ENCODE measurements at places on chromosomes 2 and 18.
A peak's percentile ranks its signal among the peaks of the same experiment; 100 is the strongest.

- no peak for DNase-seq
Observed at GRCh38 chr2:98334439-98335078, 11.7 kb upstream of the CNGA3 start.

DNA sequence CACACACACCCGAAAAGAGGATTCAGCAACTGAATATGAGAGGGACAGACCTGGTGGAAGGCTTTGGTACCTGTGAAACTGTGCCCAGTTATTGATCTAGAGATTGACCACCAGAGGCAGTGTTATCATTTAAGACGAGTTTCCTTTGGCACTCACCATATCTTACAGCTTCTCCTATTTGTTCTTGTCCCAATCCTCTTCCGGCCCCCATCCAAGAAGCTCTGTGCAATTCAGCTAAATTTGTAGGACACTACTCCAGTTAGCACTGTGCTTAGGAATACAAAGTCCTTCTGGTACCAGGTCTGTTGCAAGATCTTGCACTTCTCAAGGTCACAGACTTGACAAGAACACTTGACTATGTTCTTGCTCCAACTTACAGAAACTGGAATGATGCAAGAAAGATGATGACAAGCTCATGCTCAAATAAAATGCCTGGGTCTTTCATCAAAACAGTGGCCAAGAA is 177.7 kb downstream of the TMEM247 start:
- DNase-seq, result no peak

GRCh38 chr2:121721926-121722325 is 14.7 kb downstream of the NIFK start:
- no peak for DNase-seq

DNA sequence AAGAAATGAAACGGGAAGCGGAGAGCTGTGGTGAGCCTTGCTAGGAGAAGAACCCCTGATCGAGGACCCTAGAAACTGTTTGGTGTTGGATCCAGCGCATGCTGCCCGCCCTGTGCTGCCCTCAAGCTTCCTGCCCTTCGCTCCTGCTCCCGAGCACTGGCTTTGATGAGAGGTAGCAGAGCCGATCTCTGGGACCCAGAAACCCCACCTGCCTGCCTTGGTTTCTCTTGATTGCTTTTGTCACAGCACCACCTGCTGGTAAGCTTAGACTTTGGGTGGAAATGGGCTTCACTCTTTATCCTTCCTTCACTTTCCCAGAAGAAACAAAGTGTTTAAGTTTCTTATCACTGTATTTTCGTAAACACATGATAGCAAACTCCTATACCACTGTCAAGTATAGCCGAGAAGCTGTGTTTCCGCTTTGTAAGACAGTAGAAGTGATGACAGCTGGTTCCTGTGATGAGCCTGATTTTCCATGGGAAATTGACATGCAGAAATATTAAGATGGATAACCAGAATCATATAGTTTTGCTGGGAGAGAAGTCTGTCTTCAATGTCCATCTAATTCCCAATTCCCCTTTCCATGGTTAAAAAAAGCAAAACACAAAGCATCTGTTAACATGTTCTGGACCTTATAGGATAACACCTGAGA is 267.4 kb downstream of the PHLPP1 start:
- DNase-seq, result no peak

DNA sequence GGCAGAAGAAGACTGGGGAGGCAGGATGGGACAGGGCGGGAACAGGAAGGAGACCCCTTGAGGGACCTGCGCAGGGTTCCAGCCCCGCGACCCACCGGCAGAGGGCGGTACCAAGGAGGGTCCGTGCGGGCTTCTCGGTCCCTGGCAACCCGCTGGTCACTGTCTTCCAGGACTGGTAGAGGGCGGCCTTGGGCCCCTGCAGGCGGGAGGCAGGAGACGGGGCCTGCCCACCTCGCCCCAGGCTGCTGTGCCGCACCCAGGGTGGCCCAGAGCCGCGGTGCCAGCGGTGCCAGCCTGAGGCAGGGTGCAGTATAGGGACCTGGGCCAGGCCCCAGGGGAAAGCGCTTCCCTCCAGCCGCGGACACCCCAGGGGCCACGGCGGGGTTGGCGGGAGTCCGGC is 34.5 kb downstream of the NEURL3 start:
- DNase-seq, result peak; percentile 15

GRCh38 chr2:80469428-80469827 is 164.9 kb upstream of the LRRTM1 start:
- DNase-seq, result no peak

DNA sequence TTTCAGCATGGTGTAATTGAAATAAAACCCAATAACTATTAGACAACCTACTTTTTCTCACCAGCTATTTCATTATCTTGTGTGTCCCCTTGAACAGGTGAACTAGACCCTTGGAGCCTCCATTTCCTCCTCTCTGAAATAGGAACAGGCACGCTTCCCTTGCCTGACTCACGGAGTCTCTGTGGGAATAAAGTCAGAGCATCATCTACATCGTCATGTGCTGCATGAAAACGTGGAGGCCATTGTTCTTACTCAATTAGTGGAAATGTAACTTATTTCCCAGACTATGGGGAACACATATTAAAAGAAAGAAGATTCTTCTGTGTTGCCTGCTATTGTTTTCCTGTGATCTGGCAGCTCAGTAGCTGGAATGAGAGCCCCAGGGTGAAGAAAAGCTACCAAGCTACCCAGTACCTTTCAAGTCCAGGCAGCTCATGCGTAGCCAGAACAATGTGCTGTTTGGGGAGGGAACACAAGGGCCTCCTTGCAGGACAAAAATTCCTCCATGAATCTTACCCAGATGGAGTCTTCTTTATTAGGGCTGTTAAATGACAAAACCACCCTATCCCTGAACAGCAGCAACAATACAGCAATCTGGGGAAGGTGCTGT is 59.8 kb downstream of the SOX11 start:
- DNase-seq, result no peak

DNA sequence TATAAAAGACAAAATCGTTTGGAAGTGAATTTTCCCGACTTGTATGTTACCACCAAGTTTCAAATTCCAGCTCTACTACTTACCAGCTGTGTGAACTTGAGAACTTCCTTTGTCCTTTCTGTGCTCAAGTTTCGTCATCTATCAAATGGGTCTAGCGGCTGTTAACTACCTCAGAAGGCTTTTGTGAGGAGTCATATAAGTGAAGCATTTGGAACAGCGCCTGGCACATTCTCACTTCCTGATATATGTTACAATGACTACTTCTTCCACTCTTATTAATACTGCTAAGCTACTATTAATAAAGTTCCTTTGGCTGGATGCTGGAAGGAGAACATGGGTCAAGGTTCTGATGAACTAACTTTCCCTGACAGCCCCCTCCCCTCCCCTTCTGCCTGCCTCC is 104.5 kb downstream of the MEIS1 start:
- no peak for DNase-seq

DNA sequence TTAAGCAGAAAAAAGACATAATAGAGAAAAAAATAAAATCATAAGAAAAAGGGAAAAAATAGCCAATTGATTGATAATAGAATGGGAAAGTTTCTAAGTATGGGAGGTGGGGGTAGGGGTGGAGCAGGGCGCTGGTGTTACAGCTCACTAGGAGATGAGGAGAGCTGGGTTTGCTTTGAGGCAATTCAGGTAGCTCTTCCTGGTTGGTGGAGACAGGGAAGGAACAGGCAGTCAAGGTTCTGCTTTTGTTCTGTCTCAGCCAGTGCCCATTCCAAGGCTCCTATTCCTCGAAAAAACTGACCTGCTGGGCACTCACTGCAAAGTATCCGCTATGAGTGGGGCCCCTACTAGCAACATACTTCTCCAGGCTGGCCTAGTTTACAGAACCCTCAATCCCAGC is 1.7 kb upstream of the CNNM4 start:
- DNase-seq, result no peak

DNA sequence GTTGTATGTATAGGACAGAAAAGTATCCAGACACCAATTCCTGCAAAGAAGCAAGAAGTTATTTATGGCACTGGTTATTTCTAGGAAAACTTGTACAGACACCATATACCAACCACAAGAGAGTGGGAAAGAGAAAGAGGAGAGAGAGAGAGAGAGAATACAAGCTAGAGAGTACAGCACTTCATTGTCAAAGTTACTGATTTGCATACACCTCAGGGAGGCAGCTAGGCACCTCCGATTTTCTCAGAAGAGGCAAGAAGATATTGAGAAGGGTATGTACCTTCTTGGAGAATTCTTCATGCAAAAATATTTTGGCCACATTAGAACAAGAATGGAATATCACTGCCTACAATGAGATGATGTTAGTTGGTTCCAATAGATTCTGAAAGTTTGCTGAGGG is 333.9 kb upstream of the PIK3C3 start:
- DNase-seq, result no peak

DNA sequence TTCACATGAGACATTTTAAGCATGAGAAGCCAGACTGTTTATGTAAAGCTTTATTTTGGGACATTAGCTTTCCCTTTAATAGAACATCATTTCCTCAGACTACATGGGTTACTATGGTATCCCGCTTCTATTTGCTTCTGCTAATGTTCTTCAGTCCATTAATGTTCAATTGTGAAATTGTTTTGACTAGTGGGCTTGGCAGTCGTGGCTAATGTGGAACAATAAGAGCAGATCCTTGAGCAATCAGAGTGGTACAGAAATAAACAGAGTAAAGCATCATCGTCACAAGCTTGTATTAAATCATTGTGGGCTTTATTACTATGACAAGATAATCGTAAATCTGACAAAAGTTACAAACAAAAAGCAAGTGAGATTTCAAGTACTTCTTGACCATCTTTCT is 60.2 kb downstream of the PDE1A start:
- DNase-seq, result no peak

- DNase-seq, result no peak
Observed at GRCh38 chr2:22209545-22209944, 1085.8 kb downstream of the TDRD15 start.

GRCh38 chr2:5507367-5507766 is 184.8 kb upstream of the SOX11 start:
- no peak for DNase-seq

GRCh38 chr18:78525366-78526111 is 454.1 kb upstream of the SALL3 start:
- no peak for DNase-seq

DNA sequence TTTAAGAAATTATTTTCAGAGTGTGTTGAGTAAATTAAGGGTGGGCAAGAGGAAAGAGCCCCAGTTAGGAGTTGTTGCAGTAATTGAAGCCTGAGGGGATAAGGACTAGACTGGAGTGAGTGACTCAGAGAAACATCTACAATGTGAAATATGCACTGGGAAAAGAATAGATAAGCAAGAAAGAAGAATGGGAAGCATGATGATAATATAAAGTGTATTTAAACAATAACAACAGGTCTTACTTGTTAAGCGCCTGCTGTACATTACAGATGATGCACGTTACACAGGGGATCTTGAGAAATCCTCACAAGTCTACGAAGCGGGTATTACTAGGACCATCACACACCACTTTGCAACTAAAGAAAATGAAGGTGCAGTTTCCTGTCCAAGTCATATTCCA is 73.6 kb upstream of the STK17B start:
- DNase-seq, result no peak

DNA sequence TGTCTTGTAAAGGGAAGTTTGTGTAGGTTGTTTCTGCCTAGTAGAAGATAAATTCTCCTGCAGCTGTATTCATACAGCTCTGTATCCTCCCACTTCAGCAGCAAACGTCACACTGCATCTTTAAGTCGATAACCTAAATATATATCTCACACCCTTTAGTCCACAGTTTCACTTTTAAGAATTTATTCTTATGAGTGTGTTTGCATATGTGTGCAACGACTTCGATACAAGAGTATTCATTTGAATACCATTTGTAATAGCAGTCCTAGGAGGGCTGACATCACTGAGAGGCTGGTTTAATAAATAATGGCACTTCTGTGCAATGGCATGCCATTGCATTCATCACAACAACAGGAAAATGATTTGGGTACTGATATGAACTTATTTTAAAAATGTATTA is 63.8 kb upstream of the MSH6 start:
- no peak for DNase-seq

- DNase-seq, result no peak
Observed at GRCh38 chr2:10057231-10058107, 14.1 kb downstream of the KLF11 start.

DNA sequence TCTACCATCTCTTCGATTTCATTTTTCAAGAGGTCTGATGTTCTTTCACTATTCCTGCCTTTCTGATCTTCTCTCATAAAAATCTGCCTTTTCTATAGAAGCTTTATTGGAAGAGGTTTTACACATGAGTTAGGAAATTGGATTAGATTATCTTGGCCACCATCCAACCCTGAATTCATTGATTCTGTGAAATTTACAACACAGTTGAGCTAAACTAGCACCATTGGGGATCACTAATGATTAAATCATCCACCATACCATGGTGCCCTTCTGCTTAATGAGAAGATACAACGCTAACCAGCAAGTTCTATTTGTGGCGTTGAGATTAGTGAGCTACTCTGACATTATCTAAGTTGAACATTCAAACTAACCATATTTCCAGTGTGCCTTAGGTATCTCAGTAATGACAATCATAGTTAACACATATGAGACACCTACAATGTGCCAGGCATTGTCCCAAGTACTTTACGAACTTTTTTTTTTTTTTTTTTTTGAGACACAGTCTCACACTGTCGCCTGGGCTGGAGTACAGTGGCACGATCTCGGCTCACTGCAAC is 17.3 kb upstream of the LBH start:
- DNase-seq, result no peak

- DNase-seq, result no peak
Observed at GRCh38 chr2:82342356-82342755, 2037.8 kb upstream of the LRRTM1 start.

- DNase-seq, result peak; percentile 3
Observed at GRCh38 chr2:42492691-42493467, 903 bp downstream of the KCNG3 start.

GRCh38 chr18:46469186-46469915 is 187.7 kb downstream of the LOXHD1 start:
- no peak for DNase-seq

DNA sequence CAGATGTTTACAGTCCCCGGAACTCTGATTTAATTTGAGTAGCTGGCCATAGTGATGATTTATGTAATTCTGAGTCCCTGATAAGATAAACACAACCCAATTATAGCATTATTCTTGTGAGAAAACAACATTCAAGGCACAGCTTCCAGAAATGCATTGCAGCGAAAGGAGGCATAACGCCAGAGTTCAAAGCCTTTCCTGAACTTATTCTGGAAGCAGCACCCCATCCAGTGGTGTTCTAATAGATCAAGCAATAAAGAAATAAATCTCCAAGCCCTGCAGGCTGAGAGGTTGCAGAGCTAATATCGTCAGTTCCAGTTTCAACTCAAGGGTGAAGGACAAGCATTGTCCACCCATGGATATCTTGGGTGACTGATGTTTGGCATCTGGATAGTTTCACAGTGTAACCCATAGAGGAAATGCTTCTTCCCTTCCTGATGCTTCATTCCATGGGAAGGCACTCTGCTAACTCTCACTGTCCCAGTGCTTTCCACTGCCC is 18.8 kb downstream of the CDH2 start:
- DNase-seq, result no peak

GRCh38 chr2:134934641-134935040 is 16.0 kb downstream of the CCNT2 start:
- DNase-seq, result no peak

GRCh38 chr2:95058989-95059641 is 33.6 kb downstream of the MAL start:
- no peak for DNase-seq

- DNase-seq, result no peak
Observed at GRCh38 chr2:187349326-187349944, 98.6 kb downstream of the CALCRL start.

GRCh38 chr2:37318401-37318800 is 6.2 kb downstream of the PRKD3 start:
- no peak for DNase-seq

GRCh38 chr2:108346827-108347226 is 30.9 kb upstream of the SULT1C4 start:
- DNase-seq, result no peak

GRCh38 chr2:85801871-85802270 is 48.1 kb downstream of the ATOH8 start:
- no peak for DNase-seq

GRCh38 chr2:106664669-106665068 is 177.5 kb downstream of the CD8B2 start:
- DNase-seq, result no peak
